Activated CD4-positive, CD25-positive, alpha-beta regulatory T cell treated with anti-CD3 and anti-CD28 coated beads, Interleukin-2, amount 50 U/mL, for 16 hours (primary cell): ENCODE measurements at places on chromosomes 4 and X.
A peak's percentile ranks its signal among the peaks of the same experiment; 100 is the strongest.

- DNase-seq: no peak
Observed at GRCh38 chr4:156493858-156494257, 477.7 kb downstream of the PDGFC start.

DNA sequence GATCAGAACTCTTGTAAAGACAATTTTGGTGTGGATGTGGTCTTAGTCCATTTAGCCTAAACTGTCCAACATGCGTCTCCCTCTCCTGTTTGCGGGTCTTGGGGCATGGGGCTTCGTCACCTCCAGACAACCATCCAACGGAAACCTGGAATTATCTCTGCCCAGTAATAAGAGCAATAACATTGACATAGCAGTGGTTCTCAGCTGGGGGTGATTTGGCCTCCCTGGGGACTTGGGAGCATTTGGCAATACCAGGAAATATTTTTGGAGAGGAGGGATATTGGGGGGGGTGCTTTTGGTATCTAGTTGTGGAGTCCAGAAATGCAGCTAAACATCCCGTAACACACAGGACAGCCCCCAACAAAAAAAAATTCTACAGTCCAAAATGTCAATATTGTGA lies 47.2 kb downstream of the SEL1L3 start:
- no peak for DNase-seq

GRCh38 chrX:110294087-110294486 lies 23.8 kb downstream of the AMMECR1 start:
- DNase-seq: no peak

GRCh38 chrX:19446397-19446796 lies 68.9 kb downstream of the MAP3K15 start:
- DNase-seq: no peak

DNA sequence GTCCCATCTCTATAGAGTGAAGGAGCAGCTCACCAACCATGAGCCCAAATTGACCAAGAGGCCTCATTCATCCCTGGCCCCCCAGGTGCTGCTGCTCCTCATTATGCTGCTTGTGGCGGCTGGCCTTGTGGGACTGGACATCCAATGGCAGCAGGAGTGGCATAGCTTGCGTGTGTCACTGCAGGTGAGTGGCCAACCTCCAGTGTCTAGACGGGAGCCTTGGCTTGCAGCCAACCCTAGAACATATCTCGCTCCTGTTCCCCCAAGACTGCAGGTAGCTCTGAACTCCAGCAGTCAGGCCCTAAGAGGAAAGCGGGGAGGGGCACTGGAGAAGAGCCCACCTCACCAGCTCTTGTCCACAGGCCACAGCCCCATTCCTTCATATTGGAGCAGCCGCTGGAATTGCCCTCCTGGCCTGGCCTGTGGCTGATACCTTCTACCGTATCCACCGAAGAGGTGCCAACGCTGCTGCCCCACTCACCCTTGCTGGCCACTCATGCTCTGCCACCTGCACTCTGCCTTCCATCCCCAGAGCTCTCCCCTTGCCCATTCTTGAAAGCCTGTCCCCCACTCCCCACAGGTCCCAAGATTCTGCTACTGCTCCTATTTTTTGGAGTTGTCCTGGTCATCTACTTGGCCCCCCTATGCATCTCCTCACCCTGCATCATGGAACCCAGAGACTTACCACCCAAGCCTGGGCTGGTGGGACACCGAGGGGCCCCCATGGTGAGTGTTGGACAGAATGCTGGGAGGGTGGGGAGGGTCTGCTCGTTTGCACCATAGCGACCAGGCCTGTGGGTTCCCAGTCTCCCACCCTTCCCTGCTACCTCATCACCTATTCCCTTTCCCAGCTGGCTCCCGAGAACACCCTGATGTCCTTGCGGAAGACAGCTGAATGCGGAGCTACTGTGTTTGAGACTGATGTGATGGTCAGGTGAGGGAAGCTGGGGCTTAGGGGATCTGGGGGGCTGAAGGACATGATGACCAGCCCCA lies 3.5 kb downstream of the GDPD2 start:
- no peak for DNase-seq

- DNase-seq: peak; percentile 36
Observed at GRCh38 chrX:154980330-154981115, 42.0 kb downstream of the F8 start.

GRCh38 chr4:11152684-11153083 lies 276.0 kb downstream of the HS3ST1 start:
- DNase-seq: no peak

- no peak for DNase-seq
Observed at GRCh38 chrX:16076834-16077233, 46.5 kb upstream of the GRPR start.

- DNase-seq: no peak
Observed at GRCh38 chr4:30427932-30428331, 292.2 kb upstream of the PCDH7 start.

DNA sequence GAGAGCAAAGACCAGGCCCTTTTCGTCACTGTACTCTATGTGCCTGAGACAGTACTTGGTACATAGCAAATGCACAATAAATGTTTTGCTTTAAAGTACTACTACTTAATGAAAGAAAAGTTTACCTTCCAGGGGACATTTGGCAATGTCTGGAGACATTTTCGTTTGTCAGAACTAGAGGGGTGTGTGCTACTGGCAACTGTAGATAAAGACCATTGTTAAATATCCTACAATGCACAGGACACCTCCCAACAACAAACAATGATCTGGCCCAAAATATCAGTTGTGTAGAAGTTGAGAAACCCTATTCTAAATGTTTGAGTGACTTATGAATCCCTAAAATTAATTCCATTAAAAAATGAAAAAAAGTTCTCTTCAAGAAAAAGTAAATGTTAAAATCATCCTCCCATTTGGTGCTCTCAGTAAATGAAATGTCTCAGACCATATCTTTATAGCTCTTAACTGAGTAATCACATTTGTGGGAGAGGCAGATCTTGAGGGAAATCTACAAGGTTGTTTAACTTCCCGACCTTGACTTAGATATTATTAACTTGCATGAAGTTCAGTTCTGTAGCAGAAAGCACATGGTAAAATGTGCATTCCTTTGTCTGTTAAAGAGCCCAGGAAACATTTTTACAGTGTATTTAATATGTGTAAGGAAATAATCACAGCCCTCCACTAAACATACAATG lies 18.5 kb downstream of the EGFL6 start:
- no peak for DNase-seq

DNA sequence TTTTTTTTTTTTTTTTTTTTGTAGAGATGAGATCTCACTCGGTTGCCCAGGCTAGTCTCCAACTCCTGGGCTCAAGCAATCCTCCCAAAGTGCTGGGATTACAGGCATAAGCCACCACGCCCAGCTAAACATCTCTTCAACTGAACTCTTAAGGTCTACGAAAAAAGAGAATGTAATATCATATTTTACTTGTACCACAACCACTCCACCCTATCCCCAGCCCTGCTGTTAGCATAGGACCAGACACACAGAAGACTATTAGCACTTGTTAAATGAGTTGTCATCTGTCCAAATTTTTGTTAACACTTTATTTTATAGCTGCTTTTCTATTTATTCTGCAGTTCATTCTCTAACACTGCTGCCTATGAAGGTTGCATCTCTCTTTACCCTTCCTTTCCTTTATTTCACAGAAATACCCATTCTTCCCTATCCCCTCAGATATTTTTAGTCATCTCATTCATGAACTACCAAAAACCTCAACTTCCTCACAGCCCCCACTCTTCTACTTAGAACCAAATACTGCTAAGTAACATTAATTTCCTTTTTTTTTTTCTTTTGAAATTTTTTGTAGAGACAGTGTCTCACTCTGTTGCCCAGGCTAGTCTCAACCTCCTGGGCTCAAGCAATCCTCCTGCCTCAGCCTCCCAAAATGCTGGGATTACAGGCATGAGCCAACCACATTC lies 10.1 kb downstream of the SNX12 start:
- no peak for DNase-seq

GRCh38 chr4:116020141-116020722 lies 906.8 kb upstream of the NDST4 start:
- no peak for DNase-seq

DNA sequence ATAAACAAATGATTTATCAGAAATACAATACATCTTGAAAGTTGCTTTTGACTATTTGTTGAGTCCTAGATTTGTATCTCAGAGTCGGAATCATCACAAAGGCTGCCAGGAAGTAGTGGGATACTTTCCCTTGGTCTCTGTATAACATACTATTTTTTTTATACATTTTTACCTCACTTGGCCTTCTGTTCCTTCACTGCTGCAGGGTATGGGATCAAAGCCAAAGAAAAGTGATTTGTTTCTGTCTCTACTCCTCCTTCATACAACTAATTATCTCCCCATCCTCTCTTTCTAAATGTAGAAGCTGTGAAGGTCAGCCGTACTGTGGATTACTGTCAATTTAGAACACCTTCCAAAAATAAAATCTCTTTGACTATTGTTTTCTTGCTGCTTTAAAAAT lies 24.9 kb downstream of the PALLD start:
- no peak for DNase-seq

DNA sequence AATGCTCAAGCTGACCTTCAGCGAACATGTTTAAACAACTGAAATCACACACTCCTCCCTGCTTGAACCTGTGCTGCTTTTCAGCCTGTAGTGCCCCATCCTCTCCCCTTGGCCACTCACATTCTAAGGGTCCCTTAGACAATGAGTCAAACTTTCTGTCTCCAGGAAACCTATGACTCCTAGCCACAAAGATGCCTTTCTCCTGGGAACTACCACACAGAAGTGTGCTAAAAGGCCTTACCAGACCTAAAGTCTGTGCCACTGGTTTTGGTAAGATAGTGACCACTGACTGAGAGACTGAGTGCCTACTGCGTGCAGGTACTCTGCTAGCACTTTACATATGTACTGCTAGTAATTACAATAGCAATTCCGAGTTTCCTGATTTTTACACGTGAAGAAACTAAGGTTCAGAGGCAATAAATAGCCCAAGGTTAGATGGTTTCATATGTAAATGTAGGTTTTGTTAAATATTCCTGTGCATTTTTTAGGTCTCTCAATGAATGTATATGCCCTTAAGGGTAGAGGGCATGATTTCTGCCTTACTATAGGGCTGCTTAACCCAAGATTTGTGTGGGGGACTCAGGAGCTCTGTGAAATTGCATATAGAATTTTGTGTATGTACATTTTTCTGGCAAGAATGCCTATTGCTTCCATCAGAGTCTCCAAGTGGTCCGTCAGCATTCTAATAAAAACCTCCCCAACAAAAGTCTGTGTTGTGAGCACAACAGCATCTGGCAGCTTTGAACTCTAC lies 71.1 kb downstream of the NSG1 start:
- DNase-seq: no peak

DNA sequence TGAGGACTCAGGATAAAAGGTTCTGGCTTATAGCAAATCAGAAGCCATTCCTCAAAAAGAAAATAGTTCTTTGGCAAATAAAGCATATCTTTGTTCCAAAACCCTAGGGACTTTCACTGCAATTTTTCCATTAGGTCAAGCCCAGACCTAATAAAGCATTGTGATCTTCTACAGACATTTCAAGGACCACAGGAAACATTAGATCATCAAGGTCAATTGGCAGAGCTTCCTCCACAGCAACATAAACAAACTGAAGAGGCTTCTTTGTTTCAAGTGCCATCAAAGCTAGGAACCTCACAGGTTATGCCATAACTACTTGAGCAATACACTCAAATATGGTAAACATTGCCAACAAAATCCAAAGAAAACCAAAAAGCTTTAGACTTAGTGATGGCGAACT lies 144.9 kb downstream of the ANXA5 start:
- DNase-seq: no peak

DNA sequence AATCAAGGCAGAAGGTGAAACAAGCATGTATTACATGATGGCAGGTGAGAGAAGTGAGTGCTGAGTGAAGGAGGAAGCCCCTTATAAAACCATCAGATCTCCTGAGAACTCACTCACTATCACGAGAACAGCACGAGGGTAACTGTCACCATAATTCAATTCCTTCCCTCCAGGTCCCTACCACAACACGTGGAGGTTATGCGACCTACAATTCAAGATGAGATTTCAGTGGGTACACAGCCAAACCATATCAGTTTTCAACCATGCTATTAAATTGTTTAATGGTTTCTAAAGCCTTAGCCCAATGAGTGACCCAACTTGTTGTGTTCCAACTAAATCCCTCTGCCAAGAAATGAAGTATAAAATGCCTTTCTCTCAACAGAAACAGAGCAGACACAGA lies 519.8 kb downstream of the GBA3 start:
- no peak for DNase-seq

DNA sequence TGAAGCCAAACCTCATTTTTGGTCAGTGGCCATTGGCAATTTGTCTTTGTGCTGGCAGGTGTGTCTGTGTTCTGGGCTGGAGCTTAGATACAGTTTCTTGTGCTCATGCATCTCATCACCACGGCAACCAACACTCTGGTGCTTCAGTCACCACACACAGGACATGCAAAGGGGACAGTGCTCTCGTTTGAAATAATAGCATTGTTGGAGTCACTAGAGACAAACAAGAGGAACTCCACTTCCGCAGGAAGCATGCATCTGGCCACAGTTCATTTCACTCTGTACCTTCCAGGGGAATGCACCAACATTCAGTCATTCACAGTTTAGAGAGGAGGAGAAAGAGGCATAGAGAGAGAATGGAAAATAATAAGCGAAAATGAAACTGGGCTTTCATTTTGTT lies 267.4 kb downstream of the ANK2 start:
- DNase-seq: no peak

DNA sequence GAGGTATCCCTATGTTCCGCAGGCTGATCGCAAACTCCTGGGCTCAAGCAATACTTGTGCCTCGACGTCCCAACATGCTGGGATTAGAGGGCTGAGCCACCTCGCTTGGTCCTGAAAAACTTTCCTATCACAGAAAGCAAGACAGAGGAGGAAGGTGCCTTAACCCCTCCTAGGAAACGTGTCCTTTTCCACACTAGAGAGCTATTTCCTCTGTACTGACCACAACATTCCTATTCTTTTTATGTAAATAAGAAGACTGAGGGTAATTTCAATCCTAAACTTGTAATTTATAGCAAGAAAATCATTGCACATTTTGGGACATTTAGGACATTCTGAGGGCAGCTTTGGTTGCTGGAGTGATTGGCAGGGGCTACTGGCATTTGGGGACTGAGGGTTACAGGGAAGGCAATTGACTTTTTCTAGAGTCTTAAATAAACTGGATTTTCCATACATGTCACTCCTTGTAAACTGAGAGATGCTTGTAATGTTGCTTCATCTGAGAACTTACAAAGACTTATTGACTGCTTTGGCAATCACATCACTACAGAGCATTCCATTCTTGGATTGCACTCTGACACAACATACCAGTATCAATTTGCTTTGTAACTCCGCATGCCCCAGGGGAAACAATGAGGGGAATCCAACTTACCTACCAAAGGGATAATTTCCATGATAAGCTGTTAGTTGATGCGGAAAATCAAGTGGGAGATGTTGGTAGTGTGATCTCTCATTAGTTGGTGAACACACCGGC lies 15.6 kb downstream of the XAGE3 start:
- DNase-seq: no peak

- no peak for DNase-seq
Observed at GRCh38 chr4:6478546-6479220, 6.3 kb upstream of the PPP2R2C start.

GRCh38 chr4:140154572-140154891 lies 548 bp upstream of the MAML3 start:
- no peak for DNase-seq
